ENCODE measurements at places on chromosomes 16 and 17. TPM values are rescaled to one million over a fixed set of nuclear protein-coding genes. Genes with fewer than 3 reads are reported as not detected.

DNA sequence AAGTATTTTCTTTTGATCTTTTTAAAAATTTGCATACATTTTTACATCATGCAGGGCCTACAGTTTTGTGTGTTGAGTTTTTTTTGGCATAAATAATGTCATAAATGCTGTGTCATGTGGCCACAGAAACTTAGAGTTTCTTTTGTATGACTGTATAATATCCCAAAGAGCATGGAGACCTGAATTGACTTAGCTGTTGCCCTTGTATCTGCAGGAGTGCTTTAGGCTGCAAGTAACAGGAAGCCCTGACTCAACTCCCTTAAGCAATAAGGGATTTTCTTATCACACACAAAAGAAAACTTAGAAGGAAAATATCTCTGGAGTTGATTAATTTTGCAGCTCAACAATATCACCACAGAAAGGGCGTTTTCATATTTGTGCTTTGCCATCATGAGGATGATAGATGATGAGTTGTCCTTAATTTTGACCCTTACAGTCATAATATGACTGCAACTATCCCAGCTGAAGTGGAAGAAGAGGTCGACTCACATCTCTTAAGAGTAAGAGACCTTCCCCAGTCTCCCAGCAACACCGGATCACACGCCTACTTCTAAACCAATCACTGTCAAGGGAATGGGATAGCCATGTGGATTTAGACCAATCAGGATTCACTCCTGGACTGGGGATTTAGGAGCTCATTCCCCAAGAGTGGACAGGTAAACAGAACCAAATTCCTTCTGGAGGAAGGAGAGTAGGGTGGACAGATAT is 138.9 kb downstream of the GSG1L start:
- no peak for ATAC-seq

DNA sequence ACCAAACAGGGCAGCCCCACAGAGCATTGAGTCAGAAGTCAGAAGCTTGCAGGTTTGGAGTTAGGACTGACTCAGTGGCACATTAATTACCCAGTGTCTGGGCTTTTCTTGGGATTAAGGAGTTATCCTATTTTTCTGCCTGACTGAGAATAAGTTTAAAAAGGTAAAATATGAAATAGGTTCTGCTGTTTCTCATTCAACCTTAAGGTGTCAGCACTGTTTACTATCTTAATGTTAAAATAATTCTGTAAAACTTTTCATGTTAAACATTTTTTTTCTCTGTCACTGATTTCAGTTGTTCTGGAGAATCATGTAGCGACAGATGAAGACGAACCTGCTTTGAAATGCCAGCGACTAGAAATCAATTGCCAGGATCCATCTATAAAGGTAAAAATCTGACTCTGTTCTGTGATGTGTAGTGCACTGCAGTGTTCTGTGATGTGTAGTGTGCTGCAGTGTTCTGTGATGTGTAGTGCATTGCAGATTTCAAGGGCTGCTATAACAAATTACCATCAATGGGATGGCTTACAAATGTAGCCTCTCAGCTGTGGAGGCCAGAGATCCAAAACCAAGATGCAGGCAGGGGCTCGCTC is 128.0 kb downstream of the LAT start:
- ATAC-seq = no peak

DNA sequence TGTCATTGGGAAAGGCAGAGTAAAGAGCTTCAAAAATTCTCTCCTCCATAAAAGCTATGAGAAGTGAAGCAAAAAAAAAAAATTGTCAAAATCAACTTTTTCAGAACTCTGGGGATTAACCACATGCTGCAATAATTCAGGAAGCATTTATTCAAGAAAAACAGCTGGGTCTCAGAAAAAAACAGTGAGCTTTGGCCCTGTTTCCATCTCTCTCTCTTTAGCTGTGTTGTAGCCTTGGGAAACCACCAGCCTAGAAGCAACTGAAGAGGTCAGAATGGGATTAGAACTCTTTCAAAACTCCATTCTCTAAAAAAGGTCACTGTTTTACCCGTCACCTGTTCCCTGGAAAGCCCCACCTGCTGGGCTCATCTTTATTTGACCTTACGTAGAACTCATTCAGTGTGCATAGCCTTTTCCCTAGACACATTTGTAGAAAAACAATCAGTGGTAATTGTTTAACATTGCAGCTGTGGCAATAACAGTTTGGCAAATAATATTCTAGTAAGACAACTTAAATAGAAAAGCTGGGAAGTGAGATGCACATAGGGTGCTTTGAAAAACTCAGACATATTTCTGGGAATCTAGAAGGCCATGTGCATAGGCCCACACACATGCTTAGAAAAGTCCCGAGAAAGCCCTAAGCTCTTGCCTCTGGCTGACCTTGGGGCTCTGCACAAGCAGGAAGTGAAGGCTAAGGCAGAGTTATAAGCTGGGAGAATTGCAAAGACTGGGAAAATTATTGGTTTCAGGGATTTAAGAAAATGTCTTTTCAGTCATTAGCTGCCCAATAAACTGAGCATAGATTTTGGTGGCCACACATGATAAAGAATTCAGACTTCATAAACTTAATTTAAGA is 18.0 kb downstream of the SLC5A11 start:
- ATAC-seq = no peak

DNA sequence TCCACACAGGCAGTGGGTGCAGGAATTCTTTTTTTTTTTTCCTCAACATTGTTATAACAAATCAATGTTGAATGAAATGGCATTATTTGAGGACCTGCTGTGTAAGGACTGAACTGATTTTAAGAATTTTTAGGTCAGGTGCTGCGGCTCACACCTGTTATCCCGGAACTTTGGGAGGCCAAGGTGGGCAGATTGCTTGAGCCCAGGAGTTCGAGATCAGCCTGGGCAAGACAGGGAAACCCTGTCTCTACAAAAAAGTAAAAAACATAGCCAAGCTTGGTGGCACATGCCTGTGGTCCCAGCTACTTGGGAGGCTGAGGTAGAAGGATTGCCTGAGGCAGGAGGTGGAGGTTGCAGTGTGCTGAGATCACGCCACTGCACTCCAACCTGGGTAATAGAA is 12.4 kb downstream of the MPRIP start:
- no peak for ATAC-seq

GRCh38 chr16:88381820-88382451 is 823 bp upstream of the ZNF469 start:
- no peak for ATAC-seq

GRCh38 chr16:46729326-46729995 is 18.7 kb downstream of the MYLK3 start:
- no peak for ATAC-seq

- ATAC-seq = no peak
Measured at GRCh38 chr16:54522584-54522983, 236.0 kb upstream of the IRX3 start.

- ATAC-seq = no peak
Measured at GRCh38 chr17:7186241-7186640, 7.1 kb upstream of the ASGR1 start.

DNA sequence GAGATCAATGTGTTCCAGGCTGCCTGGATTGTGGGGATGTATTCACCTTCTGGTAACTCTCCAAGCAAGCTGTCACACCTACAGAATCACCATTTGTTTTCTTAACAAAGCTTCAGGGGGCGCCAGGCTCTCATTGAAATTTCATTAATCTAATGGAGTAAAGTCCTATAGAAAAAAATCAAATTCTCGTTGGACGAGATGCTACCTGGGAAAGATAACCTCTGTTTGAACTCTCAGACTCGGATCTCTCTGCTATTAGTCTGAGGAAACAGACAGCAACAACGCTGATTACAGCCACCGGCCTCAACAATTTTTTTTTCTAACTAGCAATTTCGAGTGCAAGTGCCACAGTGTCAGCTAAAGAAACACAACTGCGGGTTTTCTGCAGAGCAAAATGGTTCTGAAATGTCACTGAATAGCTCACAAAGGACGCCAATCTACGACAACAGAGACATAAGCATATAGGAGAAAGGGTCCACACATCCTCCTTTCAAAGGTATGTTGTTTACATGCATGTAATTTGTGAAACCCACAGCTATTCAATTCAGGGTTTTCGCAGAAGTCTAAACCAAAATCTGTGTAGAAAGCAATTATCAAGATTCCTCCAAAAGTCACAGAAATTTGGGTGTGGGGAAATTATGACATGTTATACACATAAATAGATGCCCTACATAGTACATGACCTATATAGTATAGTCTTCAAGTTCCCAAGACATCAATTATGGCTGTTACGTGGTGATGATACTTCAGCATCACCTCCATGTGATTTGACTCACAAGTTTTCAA is 135.8 kb downstream of the SKAP1 start:
- no peak for ATAC-seq

DNA sequence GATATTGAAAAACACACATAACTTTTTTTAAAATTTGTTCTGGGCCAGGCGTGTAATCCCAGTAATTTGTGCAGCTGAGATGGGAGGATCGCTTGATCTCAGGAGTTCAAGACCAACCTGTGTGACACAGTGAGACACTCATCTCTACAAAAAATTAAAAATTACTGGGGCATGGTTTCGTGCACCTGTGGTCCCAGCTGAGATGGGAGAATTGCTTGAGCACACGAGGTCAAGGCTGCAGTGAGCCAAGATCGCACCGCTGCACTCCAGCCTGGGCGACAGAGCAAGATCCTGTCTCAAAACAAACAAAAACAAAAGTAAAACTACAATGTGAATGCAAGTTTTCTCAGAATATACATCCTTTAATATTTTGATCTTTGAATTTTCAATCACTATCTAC is 15.1 kb downstream of the C16orf54 start:
- ATAC-seq = no peak

NEUROD2 gene
- total RNA-seq = not detected

OR1F1 gene
- total RNA-seq = not detected

CACNA1H gene
- total RNA-seq = 1.1 TPM

PARD6A gene
- total RNA-seq = 1.8 TPM

TNS4 gene
- 52.1 TPM for total RNA-seq

TM4SF5 gene
- not detected for total RNA-seq

ITGAL gene
- total RNA-seq = 2.0 TPM

TMEM114 gene
- total RNA-seq = not detected
